ENCODE measurements at places on chromosomes 4 and X. TPM values are rescaled to one million over a fixed set of nuclear protein-coding genes. Genes with fewer than 3 reads are reported as not detected.

Gene HS6ST2
- total RNA-seq, result 23.1 TPM

Gene PABPC5
- 7.4 TPM for total RNA-seq

Gene DSPP
- total RNA-seq, result not detected

Gene MAGEA2B
- not detected for total RNA-seq

Gene GPR50
- 0.25 TPM for total RNA-seq

Gene CXorf49B
- not detected for total RNA-seq

Gene GPRASP2
- total RNA-seq, result 23.5 TPM

- H3K27me3 ChIP-seq, result peaks cover 48% of the 10 kb centered on the region
- no peak overlapping the region for H3K4me3 ChIP-seq
- no peaks in the 10 kb centered on the region for H3K4me1 ChIP-seq
- H3K27ac ChIP-seq, result no peak overlapping the region
- DNase-seq, result no peak
- no peaks in the 10 kb centered on the region for H3K36me3 ChIP-seq
Observed at GRCh38 chr4:122003335-122003734, 51.5 kb upstream of the TRPC3 start.

DNA sequence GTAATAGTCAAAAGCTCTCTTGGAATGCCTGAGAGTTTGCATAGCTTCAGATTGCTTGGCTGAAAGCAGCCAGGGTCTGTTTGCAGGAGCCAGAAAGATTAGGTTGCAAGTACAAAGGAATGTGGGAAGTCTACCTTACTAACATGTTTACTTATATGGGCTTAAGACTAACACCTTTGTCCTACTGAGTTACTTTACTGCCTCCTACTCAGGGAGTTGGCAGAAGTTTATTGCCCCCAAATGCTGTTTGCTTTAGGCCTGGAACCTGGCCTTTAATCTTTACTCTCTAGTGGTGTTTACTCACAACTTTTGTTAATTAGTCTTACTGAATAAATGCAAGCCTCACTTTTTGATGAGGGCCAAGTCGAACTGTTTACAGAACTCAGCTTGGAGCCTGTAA lies 219.4 kb upstream of the ZC4H2 start:
- H3K27ac ChIP-seq, result no peak overlapping the region
- no peaks in the 10 kb centered on the region for H3K36me3 ChIP-seq
- no peaks in the 10 kb centered on the region for H3K27me3 ChIP-seq

DNA sequence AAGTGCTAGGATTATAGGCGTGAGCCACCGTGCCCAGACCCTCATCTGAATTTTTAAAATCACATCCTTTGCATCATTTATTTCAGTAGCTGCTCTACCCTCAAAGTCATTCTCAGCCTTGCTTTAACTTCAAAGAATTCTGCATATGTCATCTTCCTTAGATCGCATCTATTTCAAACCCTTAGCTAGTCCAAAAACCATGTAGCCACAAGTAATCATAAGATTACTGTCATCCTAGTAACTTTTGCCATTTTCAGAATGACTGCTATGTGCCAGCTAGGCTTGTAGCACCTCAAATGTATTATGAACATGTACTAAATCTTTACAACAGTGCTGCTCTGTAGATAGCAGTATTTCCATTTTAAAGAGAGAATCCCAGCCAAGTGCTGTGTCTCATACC lies 45.5 kb upstream of the KLF3 start:
- no peaks in the 10 kb centered on the region for H3K27me3 ChIP-seq
- H3K4me3 ChIP-seq, result no peak overlapping the region
- H3K36me3 ChIP-seq, result peaks cover 2% of the 10 kb centered on the region
- H3K4me1 ChIP-seq, result peaks cover 22% of the 10 kb centered on the region

DNA sequence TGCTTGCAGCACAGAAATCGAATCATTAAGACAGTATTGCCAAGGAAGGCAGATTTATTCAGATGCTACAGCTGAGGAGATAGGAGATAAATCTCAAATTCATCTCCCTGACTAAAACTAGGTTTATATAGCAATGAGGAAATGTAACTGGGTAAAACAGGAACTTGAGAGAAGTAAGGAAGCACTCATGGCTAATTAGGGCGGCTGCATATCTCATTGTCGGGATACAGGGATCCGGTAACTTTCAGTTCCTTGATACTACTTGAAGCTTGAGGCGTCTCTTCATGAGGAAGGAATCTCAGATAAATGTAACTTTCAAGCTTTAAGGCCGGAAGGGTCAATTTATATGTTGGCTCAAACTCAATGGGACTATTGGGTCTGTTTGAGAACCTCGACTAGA lies 129.2 kb upstream of the WDR1 start:
- H3K27ac ChIP-seq, result no peak overlapping the region
- H3K27me3 ChIP-seq, result peaks cover 17% of the 10 kb centered on the region
- no peaks in the 10 kb centered on the region for H3K36me3 ChIP-seq
- no peak for DNase-seq
- no peak overlapping the region for H3K4me3 ChIP-seq

- no peak for DNase-seq
- H3K4me1 ChIP-seq, result peaks cover 9% of the 10 kb centered on the region
- H3K4me3 ChIP-seq, result no peak overlapping the region
- H3K27ac ChIP-seq, result peak overlapping the region; percentile 27
Observed at GRCh38 chr4:128859887-128860677, 50.6 kb downstream of the JADE1 start.

DNA sequence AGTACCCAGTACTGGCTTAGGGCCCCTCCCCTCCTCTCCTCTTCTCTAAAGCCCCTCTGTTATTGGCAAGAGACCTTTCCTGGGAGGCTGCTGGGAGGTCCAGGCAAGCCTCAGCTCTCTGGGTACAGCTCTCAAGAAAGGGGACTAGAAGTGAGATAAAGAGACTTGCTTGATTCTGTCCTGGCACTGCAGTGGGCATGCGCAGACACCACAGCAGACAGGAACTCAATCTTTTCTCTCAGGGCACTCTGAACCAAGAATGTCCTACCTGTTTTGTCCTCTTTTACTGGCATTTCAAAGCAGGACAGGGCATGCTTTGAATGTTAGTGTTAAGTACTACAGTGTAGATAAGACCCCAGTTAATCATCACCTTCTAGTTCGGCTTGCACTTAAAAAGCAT lies 74.9 kb downstream of the NYX start:
- no peaks in the 10 kb centered on the region for H3K36me3 ChIP-seq
- H3K4me1 ChIP-seq, result no peaks in the 10 kb centered on the region
- H3K4me3 ChIP-seq, result no peak overlapping the region
- no peak overlapping the region for H3K27ac ChIP-seq
- no peaks in the 10 kb centered on the region for H3K27me3 ChIP-seq

DNA sequence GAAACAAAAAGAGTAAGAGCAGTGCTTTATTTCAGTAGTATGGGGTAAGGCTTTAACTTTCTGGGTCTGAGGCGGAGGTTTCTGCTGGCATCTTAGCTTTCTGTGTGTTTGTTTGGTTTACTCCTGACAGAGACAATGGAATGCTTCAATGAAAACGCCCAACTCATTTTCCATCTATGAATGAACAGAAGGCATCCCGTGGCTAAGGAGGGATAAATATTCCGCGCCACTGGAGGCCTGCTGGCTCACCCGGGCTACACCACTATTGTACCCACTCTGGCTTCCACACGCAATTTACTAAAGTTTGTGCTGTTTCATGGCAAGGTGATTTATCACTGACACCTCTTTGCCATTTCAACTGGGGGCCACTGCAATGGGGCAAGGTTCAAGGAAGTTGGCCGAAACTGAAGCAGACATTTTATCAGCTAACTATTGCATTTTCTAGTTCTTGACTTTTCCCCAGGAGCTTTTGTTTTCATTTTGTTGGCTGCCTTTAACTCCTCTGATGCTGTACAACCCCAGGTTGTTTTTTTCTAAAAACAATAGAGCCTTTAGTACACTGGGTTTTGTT lies 32.8 kb upstream of the PPARGC1A start:
- no peaks in the 10 kb centered on the region for H3K36me3 ChIP-seq
- H3K27me3 ChIP-seq, result peaks cover 2% of the 10 kb centered on the region
- no peak overlapping the region for H3K4me3 ChIP-seq
- DNase-seq, result no peak
- H3K27ac ChIP-seq, result no peak overlapping the region

DNA sequence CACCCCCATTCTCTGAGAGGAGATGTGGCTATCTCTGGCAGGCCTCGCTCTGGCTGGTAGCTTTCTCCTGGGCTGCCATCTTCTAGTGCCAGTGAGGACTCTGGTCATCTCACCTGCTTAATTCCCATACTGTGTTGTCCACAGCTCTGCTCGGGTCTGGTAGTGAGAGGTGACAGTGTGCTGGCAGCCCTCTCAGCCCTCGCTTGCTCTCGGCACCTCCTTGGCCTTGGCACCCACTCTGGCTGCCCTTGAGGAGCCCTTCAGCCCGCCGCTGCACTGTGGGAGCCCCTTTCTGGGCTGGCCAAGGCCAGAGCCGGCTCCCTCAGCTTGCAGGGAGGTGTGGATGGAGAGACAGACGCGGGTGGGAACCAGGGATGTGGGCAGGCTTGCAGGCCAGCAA lies 52.7 kb downstream of the CPLX1 start:
- H3K4me3 ChIP-seq, result no peak overlapping the region
- no peak for DNase-seq
- H3K4me1 ChIP-seq, result peaks cover 8% of the 10 kb centered on the region
- H3K27ac ChIP-seq, result no peak overlapping the region
- peaks cover 41% of the 10 kb centered on the region for H3K36me3 ChIP-seq

- H3K36me3 ChIP-seq, result no peaks in the 10 kb centered on the region
- H3K27ac ChIP-seq, result no peak overlapping the region
- no peaks in the 10 kb centered on the region for H3K4me1 ChIP-seq
- H3K4me3 ChIP-seq, result no peak overlapping the region
- no peaks in the 10 kb centered on the region for H3K27me3 ChIP-seq
- no peak for DNase-seq
Observed at GRCh38 chr4:167452922-167453430, 218.7 kb upstream of the SPOCK3 start.

Measured in mesothelial cell of epicardium (in vitro differentiated cells).